NCI-H187 treated with DMSO at 0.1 percent for 48 hours (cell line): ENCODE measurements at places on chromosomes 5 and 9.

DNA sequence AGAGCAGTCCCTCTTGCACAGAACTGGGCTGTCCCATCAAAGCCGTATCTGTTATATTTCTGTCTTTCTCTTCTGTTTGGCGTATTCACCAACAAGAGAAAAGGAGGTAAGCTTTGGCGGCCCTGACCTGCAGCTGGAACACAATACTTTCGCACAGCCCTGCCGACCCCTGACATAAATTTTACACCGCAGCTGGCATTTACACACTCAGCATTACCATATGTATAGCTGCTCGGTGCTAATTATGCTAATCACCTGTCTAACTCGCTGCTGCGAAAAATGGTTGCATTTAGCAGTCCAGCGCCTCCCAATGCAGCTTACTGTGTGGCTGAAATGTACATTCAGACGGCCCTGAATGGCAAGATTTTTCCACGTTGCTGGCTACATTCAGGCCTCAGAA is 20.8 kb downstream of the PTCH1 start:
- no peak for DNase-seq

- no peak for DNase-seq
Observed at GRCh38 chr5:76544268-76544926, 78.8 kb downstream of the F2RL2 start.

- DNase-seq = no peak
Observed at GRCh38 chr9:121280715-121281613, 13.0 kb downstream of the GSN start.

- DNase-seq = no peak
Observed at GRCh38 chr5:119049824-119050449, 20.9 kb upstream of the DMXL1 start.

DNA sequence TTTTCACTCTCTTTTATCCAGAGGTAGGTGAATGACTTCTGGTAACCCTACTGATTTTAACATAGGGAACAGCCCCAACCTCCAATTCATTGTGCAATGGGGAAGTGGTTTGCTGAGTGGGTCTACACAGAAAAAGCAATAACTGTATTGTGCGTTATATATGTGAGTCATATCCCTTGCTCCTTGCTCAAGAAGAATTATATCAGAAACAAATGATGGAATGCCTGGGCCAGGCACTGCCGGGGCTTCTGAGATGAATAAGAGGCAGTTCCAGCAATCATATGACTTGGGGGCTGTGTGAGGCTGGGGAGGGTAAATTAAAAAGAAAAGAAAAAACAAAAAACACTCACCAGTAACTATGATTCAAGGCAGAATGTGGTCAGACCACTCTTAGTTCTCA is 79.2 kb upstream of the ABCA1 start:
- DNase-seq = no peak

- DNase-seq = no peak
Observed at GRCh38 chr9:21326526-21327139, 8.6 kb downstream of the KLHL9 start.

DNA sequence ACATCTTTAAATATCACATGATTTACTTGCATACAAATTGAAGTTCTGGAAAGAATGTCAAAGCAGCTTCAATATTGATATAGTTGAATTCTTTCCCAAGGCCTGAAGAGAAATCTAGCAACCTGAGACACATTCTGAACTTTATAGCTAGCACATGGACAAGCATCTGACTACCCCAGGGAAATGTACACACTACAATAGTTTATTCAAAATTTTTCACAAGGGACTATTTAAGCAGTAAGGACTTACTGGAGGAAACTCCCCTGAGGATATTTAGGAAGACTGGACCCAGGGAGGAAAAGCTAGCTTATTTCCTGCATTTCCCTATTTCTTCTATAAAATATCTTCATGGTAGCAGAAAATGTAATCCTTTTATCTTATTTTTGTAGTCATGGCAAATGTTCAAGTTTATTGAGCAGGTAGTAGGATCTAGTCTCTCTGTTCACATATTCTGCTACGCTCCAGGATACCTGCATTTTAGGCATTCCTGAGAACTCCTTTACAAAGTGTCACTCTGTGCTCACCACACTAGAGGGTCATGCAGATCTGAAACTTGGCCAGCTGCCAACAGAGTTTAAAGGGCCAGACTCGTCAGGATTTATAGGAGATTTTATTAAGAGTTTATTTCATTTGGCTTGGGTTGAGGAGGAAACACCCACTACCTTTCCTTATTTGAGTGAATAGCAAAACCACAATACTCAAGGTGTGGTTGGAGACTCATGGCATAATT is 348.4 kb upstream of the FTMT start:
- no peak for DNase-seq

- DNase-seq = no peak
Observed at GRCh38 chr5:50595199-50595598, 71.2 kb upstream of the PARP8 start.

GRCh38 chr9:121581786-121582600 is 69.4 kb upstream of the DAB2IP start:
- DNase-seq = no peak

GRCh38 chr9:34964458-34964857 is 6.4 kb downstream of the PHF24 start:
- DNase-seq = no peak

DNA sequence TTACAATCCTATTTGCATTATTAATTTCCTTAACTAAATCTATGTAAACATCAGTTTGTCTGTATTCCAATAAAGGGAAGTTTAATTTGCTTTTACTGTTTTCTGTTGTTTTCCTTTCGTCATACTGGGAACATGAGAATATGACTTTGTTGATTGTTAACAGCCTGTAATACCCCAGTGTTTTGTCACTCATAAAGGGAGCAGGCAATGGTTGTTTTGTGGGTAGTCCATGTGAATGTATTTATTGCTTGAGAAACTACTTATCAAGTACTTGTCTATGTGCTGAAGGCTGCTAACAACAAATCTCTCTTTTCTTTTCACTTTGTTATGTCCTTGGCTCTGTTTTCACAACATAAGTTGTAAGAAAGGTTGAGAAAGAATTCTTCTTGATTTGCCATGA is 1070.2 kb upstream of the ACO1 start:
- no peak for DNase-seq

DNA sequence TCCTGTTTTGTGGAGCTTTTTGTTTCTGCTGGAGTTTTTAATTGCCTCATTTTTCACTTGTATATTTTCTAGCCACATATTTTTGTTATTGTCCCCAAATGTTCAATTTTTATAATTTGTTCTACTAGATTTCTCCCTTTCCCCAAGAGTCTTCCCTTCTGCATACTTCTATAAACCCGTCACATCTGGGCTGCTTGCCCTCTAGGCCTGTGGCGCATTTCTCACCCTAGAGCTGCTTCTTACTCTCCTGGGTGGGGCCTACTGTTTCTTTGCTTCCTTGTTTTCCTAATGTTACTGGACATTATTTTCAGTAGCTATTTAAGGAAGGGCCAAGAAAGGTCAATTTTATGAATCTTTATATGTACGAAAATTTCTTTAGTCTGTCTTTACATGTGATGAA is 51.5 kb downstream of the NXNL2 start:
- no peak for DNase-seq

GRCh38 chr9:130989891-130990290 is 19.1 kb upstream of the LAMC3 start:
- no peak for DNase-seq

DNA sequence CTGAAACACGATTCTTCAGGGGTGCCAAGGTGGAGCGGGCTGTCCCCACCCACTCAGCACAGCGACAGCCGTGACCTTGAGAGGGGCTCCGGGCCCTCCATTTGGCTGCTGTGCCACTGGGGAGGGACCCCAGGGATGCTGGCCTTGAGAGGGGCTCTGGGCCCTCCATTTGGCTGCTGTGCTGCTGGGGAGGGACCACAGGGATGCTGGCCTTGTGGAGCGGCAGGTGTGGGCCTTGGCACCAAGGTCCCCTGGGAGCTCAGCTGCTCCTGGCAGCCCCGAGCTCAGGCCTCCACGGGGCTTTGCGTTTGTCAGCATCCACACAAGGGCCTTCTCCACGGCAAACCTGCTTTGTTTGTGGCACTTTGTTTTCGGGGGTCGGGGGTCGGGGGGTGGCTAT is 137.6 kb upstream of the LPCAT1 start:
- DNase-seq = no peak

GRCh38 chr5:23606927-23607326 is 99.5 kb downstream of the PRDM9 start:
- DNase-seq = no peak
